ENCODE measurements at places on chromosomes 12 and 14.

DNA sequence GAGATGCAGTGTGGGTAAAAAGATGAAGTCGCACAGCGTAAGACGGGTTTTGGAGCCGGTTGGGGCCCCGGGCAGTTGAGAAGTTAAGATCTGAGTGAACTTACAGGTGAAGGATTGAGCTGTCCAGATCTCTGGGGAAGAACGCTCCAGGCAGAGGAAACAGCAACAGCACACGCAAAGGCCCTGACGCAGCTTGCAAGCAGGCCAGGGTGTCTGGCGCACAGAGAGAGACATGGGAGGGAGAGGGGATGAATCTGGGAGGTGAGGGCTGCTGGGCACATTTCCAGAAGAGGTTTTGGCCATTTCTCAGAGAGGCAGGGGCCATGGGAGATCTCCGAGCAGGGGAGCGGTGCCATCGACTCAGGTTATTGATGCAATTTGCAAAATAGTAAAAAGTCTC is 31.0 kb downstream of the MYL2 start:
- no peak for DNase-seq

DNA sequence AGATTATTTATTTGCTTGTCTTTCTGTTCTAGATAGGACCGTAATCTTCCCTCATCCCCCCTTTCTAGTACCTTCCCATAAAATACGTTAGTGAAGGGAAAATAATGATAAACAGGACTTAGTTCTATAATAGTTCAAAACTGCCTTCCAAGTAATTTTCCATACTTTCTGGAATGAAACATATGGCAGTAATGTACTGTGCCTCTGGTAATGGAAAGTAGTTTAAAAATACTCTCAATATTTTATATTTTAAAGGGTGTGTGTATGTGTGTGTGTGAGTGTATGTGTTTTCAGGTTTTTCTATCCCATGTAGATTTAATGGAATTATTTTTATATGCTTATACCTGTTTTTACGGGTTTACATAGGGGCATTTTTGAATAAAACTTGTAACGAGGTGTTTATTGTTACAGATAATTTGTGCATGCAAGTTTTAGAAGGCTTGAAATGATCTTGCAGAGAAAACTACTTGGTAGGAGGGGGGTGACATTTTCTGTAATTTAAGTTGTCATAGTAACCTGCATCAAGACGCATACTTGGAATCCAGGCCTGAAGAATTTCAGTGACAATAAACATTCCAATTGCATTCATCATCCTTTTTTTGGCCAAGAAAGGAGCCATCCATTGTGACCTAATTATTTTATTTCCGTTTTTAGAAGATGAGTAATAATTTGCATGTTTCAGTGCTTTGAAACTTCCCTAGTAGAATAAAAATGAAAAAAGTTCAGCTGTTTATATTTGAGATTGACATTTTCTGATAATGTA is 38.9 kb downstream of the RASSF8 start:
- no peak for DNase-seq

DNA sequence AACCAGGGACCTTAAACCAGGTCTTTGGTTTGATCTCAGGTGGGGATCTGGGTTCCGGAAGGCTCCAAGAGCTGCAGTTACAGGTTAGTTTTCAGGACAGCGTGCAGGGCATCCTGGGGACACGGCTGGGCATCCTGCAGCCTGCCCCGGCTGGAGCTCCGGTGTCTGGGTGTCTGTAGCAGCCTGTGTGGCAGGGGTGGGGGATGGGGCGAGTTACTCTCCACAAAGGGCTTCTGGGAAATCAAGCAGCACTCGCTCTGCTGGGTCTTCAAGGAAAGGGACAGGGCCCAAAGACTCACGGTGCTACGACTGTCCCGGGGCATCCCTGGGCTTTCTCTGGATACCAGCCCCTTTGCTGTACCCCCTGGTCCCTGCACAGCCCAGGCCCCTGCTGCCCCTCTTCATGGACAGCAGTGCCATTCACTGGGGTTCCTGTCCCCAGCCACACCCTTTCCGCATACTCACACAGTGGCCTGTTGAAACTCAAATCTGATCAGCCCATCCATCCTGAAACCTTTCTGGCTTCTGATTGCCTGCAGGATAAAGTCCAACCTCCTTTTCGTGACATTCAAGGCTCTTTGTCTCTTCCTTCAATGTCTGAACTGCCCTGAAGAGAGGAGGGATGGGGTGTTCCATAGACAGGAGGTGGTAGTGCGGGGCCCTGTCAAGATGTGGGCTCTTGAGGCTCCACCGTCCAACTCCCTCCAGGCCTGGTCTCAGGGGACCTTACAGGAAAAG is 22.2 kb upstream of the PPP1R13B start:
- DNase-seq = no peak

- DNase-seq = no peak
Observed at GRCh38 chr12:7483343-7483742, 20.2 kb downstream of the CD163 start.

- peak; percentile 59 for DNase-seq
Observed at GRCh38 chr14:69483765-69484443, 624 bp upstream of the PLEKHD1 start.

DNA sequence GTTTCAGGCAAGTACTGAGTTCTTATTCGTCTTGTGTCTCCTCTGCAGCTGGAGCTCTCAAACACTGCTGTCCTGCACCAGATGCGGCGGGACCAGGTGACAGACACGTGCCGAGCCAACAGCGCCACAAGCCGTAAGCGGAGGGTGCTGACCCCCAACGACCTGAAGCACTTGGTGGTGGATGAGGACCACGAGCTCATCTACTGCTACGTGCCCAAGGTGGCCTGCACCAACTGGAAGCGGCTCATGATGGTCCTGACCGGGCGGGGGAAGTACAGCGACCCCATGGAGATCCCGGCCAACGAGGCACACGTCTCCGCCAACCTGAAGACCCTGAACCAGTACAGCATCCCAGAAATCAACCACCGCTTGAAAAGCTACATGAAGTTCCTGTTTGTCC is 201.2 kb downstream of the SLC41A2 start:
- DNase-seq = no peak

DNA sequence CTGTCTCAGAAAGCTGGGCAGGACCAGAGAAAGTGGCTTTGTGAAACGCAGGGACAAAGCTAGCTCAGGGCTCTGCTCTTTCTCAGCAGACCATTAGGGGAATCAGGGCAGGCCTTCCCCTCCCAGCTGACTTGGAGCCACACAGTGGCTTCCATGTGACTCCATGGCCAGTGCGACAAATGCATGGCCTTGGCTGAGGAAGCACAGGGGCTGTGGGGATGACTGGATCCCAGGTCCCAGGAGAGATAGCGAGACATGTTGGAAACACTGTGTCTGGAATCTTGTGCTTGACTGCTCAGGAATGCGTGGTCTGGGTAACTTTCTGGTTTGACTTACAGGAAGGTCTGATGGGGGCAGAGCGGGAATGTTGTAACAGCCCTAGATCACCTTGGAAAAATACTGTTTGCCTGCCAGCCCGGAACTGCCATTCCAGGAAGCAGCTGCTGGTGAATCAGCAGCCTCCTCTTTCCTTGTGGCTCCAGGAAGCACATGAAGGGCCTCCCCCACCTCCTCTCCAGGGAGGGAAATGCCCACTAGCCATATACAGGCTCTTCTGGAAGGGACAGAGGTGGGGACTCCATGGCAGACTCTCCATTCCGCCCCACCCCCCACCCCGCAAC is 133.5 kb upstream of the HIF1A start:
- peak; percentile 45 for DNase-seq

- no peak for DNase-seq
Observed at GRCh38 chr12:126993898-126994297, 1273.1 kb upstream of the TMEM132C start.

DNA sequence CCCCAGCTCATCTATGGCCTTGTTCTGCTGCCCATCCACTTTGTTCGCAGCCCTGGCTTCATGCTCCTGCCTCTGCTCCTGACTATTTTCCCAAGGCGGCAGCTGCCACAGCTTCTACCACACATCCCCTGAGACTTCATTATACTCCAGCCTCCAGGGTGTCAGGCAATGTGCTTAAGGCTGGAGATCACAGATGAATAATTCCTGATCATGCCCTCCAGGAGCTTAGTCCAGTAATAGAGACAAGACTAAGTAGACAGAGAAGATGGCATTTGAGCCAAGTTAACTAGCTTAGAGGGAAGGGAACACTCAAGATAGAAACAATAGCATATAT is 7.1 kb downstream of the TAPBPL start:
- DNase-seq = no peak

DNA sequence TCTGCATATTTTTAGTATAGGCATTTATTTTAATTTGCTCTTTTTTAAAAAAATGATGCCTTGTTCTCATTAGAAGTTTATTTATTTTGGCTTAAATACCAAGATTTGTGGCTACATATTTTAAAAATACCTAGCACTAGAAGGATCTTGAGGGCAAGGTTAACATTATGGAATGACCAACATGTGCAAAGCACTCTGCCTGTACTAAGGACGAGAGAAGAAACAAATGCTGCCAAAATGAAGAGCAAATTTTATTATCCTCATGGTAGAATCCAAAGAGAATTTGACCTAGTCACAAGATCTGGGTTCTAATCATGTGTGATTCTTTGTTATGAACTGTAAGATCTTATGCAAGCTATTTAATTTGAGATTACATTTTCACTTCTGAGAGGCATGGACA is 2.8 kb downstream of the CAND1 start:
- DNase-seq = no peak

- DNase-seq = no peak
Observed at GRCh38 chr14:24873551-24873950, 176.4 kb downstream of the STXBP6 start.

DNA sequence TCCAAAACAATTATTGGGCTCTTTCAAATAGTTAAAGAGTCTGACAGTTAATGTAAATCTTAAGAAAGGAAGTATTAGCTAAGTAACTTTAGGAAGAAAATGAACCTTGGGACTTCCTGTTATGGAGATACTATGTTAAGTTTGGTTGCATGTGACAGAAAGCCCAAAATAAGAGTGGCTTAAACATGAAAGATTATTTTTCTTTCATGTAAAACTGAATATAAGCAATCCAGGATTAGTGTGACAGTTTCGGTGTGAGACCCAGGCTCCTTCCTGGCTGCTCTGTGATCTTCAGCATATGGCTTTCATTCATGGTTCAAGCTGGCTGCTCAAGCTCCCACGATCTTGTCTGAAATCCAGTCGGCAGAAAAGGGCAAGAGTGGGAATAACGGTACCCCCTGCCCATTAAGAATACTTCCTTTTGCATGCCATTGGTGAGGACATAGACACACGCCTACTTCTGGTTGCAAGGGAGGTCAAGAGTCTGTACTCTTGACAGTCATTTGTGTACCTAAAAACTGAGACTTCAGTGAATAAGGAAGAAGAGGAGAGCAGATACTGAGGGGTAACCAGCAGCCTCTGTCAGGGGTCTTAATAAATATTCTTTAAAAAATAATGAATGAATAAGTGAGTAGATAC is 2.2 kb upstream of the RPAP3 start:
- DNase-seq = no peak

DNA sequence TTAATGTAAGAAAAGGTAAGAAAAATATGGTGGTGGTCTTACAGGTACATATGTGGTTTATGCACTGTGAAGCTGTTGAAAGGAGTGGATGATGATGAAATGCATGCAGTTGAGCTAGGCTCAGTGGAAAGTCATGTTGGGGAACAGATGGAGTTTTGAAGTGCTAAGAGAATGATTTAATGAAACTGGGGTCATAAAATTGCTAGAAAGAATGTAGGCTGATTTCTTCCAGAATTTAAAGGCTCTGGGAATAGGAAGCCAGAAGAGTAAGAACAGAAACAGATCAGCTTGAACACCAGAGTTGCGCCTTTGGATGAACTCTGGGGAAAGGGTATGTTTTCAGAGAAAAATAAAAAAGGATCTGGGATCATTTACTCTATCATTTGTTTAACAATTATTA is 146.5 kb downstream of the MON2 start:
- DNase-seq = no peak

DNA sequence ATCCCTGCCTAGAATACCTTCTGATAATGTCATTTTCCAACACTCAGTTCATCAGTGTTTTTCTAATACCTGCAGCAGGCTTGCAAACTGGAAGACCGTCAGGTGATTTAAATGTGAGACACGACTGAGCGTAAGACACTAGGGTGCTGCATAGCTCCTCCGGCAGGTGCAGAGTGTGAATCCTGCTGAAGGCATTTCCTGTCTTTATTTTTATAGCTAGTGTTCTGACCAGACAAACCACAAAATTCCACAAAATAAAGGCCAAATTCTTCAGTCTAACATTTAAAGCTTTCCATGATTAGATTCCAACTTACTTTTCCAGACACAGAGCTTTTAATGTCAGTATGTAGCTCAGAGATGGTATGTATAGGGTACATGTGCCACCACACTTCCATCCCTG is 70.7 kb downstream of the BBS10 start:
- no peak for DNase-seq

DNA sequence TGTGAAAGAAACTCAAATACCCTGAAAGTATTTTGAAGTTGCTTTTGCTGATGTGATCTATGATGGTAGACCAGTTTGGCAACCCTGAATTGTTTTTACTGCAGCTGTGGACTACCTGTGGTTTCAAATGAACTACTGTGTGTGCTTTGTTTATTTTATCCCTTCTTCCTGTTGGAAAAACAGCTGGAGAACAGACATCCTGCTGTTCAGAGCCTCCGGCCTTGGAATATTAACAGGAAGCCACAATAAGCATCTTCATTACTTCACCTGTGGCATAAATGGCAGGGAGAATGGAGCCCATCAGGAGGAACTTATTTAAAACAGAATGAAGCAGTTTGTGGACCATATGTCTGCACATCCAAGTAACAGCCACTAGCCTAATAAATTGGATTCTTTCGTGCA is 104.8 kb downstream of the DUSP6 start:
- DNase-seq = no peak

- DNase-seq = no peak
Observed at GRCh38 chr12:94230357-94230905, 82.1 kb downstream of the PLXNC1 start.

- DNase-seq = no peak
Observed at GRCh38 chr14:50065583-50065982, 50.8 kb downstream of the VCPKMT start.

- DNase-seq = no peak
Observed at GRCh38 chr14:93969082-93969828, 7.1 kb downstream of the ASB2 start.

GRCh38 chr12:89350630-89351488 is 1.4 kb downstream of the DUSP6 start:
- DNase-seq = no peak

- peak; percentile 52 for DNase-seq
Observed at GRCh38 chr14:55556929-55557623, 22.9 kb upstream of the KTN1 start.

Data from mesothelial cell of epicardium (in vitro differentiated cells).